ENCODE measurements at places on chromosomes 5 and 9.

- DNase-seq: no peak
These were observed 37.5 kb downstream of the ZCCHC7 start for GRCh38 chr9:37157726-37158377.

GRCh38 chr5:167798448-167798847, 493.0 kb upstream of the WWC1 start:
- DNase-seq: no peak

- DNase-seq: no peak
These were observed 9.6 kb downstream of the TRIP13 start for GRCh38 chr5:902129-902916.

- DNase-seq: no peak
These were observed 40.7 kb downstream of the TIMD4 start for GRCh38 chr5:156922207-156922792.

DNA sequence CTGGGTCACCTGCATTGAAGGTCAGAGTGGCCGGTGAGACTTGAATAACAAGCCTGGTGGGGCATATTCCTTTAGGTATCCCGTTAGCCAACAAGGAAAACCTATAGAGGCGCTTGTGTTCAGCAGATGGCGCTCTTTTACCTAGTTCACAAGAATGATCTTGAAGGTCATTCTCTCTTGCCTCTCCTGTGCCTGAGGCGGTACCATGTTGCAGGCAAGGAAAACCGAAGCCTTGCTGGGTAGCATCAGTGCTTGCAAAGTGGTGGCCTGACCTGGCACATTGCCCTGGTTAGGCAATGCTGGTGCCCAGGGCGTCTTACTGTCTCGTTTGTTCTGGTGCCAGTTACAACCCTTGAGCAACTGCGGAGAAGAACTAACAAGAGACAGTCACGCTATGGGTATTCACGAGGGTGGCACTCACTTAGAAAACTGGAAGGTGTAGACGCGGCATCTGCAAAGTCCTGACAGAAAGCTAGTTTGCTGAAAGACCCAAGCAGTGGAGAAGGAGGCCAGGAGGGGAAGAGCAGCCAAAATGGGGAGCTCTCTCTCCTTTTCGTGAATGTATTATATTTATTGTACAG, 56.7 kb downstream of the AOPEP start:
- DNase-seq: peak; percentile 98

DNA sequence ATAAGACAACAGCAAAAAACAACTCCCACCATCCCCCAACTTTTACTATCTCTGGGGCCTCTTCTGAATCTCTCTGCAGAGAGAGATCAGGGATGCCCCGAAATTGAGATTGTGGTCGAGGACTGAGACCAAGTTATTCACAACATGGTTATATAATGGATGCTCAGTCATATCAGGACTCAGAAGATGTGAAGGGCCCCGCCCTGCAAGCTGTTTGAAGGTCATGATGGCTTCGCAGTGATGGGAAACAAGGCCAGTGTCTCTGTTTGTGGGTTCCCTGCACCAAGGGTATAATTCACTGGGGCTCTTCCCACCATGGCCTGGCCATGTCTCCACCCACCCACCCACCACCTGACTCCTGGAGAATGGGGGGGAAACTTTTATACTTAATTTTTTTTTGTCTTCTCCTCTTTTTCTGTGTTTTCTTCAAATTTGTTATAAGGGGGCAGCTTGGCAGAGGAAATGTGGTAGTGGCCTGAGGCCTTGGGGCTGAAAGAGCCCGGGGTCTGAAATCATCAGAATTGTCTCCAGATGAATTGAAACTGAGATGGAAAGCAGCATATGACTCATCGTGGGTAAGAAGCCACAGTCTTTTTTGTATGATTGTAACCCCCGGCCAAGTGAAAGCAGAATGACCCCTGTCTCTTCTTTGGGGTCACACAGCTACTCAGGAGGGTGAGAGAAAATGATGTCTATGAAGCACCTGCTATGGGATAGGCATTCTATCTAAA, 15.0 kb upstream of the TEX48 start:
- no peak for DNase-seq

- DNase-seq: peak; percentile 7
These were observed 636.1 kb downstream of the PSAT1 start for GRCh38 chr9:78932849-78933627.

- DNase-seq: no peak
These were observed 39.3 kb downstream of the NR2F1 start for GRCh38 chr5:93622240-93622885.

Measured in keratinocyte (primary cell).